AG09309 (cell line): ENCODE measurements at places on chromosomes 2 and 18.

DNA sequence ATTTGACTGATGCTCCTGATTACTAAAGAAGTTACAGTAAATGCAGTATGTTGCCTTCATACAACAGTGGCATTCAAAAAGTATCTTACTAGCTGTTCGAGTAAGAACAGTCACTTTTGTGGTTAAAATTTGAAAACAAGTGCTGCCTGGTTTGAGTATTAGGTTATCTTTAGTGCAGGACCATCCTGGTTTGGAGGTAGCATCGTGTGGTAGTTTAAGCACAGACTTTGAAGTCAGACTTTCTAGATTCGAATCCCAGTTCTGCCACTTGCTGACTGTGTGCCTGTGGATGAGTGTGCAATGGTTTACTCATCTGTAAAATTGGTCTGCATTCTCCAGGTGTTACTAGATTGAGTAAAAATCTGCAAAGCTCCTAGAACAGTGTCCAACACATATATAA lies 96.8 kb downstream of the SGPP2 start:
- no peak for DNase-seq

GRCh38 chr2:121791290-121791689 lies 35.8 kb downstream of the TSN start:
- no peak for DNase-seq

- no peak for DNase-seq
Measured at GRCh38 chr2:174333372-174334277, 1.1 kb upstream of the SP9 start.

GRCh38 chr2:162390801-162391200 lies 46.9 kb downstream of the GCA start:
- DNase-seq: no peak

GRCh38 chr2:51534166-51534565 lies 502.2 kb upstream of the NRXN1 start:
- no peak for DNase-seq

DNA sequence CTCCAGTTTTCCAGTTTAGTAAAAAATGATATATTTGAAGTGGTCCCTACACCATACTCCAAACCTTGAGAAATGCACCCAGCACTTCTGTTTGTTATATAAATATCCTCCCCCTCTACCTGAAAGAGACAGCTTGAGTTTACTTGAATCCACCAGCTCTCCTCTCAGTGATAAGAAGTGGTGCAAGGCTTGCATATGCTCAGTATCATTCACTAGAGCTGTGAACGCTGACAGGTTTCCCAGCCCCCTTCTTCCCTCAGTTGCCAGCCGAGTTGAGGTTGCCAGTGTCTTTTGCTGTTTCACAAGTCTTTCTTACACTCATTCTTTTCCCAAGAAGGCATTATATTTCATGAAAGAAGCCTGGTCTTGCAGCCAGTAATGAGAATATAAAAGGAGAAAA lies 880.0 kb downstream of the LRRTM4 start:
- DNase-seq: no peak

- DNase-seq: no peak
Measured at GRCh38 chr2:10477443-10478297, 29.5 kb upstream of the ODC1 start.

- no peak for DNase-seq
Measured at GRCh38 chr2:186771395-186771794, 77.5 kb downstream of the FAM171B start.

- DNase-seq: peak; percentile 28
Measured at GRCh38 chr2:165203689-165204559, at the start of gene SCN3A. Gene SCN3A (minus strand): TSS chr2:165204050. CDS start chr2:165176394, 27,656 bp downstream.

GRCh38 chr2:23449413-23449812 lies 64.4 kb downstream of the KLHL29 start:
- no peak for DNase-seq

GRCh38 chr2:14433946-14434495 lies 198.5 kb upstream of the LRATD1 start:
- DNase-seq: no peak

DNA sequence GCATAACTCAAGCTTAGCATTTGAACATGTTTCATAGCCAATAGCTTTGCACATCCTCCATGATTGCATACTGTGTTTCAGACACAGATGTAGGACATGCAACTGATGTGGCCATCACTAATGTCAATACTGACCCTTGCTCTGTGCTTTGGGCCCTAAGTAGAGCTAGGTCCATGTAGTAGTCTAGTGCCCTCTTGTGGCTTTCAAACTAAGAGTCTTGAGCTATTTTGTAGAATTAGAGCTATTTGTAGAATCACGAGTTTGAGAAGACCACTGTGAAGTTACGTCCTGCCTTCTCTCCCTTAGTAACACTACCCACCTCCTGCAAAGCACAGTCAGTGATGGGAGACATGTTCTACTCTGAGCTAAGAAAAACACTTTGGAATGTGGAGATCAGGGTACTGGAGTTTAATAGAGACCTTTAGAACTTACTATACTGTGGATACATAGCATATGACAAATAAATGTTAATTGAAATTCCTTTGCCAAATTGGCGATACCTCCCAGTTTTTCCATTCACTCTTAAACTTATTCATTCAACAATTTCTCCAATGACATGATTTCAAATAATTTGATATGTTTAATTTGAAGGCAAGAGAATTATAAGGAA lies 306.5 kb upstream of the TNP1 start:
- no peak for DNase-seq
